ENCODE measurements at places on chromosomes 6 and 20.

GRCh38 chr6:149782337-149782736 is 32.8 kb downstream of the PCMT1 start:
- DNase-seq = no peak

DNA sequence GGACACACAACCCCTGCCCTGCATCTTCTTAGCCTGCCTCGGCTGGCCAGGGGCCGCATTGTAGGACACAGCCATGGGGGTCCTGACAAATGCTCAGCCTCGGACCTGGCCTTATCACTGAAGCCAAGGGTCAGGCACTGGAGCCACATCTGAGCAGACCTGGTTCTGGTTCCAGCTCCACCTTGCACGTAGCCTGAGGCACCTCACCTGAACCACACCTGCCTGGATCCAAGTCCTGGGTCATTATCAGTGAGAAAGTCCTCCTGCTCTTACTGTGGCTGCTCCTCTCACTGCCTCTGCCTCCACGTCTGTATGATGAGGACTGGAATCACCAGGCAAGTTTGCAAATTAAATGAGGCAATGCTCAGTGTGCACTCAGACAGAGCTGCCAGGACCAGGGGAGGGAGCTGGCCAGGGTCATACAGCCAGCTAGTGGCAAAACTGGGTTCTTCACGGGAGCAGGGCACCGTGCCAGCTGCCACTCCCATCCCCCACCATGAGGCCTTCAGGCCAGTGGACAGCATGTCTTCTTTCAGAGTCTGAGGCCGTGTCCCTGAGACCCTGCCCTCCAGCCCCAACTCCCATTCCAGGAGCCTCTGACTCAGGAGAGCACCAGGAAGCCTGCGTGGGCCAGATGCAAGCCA is 40.2 kb downstream of the MRPL14 start:
- DNase-seq = no peak

- DNase-seq = peak; percentile 29
Observed at GRCh38 chr20:2521369-2522305, 12.9 kb upstream of the ZNF343 start.

DNA sequence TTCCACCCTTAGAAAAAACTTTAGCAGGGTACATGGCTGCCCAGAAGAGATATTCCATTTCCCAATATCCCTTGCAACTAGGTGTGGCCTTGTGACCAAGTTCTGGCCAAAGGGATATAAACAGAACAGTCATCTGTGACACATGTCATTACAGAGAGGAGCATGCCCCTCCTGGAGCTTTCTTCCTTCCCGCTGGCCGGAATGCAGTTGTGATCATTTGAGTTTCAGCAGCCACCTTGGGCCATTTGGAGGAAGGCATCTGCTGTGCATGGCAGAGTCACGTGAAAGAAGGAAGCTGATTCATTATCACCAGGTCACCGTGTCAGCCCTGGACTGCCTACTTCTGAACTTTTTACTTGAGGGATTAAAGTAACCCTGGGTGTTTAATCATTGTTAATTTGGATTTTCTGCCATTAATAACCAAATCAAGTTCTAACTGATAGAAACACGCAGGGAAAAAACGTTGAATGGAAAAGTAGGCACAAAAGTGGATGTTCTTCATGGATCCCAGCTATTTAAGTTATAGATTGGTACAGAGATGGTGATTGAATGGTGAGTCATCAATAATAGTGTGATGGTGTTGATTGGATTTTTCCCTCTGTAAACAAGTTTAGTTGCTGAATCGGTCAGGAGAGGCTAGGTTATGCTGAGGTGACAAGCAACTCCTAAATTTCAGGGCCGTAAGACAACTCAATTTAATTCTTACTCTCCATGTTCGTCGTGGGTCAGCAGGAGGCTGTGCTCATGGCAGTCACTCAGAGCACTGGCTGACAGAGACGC is 80.7 kb upstream of the CCDC167 start:
- DNase-seq = no peak

DNA sequence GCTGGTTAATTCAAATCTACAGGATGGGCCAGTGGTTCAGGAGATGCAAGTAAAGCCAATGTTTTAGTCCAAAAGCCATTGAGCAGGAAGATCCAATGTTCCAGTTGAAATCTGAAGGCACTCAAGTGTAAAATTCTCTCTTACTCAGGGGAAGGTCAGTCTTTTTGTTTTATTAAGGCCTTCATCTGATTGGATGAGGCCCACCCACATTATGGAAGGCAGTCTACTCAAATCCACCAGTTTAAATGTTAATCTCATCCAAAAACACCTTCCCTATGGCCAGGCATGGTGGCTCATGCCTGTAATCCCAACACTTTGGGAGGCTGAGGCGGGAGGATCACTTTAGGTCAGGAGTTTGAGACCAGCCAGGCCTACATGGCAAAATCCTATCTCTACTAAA is 31.3 kb upstream of the BEND6 start:
- no peak for DNase-seq

DNA sequence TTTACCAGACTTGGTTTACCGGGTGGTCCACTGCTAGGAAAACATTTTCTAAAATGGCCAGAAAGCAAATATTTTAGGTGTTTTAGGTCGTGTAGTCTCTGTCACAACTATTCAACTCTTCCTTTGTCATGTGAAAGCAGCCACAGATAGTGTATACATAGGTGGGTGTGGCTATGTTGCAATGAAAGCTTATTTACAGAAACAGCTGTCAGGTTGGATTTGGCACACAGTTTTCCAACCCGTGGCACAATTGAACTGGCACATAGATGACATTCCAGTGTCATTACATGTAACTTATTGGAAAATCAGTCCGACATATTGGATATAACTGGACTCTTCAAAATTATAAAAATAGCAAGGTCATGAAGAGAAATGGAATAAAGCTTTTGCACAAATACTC is 68.9 kb upstream of the KCNQ5 start:
- no peak for DNase-seq

DNA sequence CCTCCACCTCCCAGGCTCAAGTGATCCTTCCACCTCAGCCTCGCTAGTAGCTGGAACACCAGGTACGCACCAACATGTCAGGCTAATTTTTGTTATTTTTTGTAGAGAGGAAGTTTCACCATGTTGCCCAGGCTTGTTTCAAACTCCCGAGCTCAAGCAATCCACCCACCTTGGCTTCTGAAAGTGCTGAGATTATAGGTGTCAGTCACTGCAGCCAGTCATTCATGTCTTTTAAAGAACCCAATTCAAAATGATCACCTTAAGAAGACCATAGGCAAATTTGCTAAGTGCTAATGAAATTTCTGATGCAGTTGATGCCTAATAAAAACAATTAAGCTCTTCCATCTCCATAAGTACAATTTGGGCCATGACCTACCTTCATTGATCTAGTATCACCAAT is 2.6 kb upstream of the VNN2 start:
- no peak for DNase-seq

DNA sequence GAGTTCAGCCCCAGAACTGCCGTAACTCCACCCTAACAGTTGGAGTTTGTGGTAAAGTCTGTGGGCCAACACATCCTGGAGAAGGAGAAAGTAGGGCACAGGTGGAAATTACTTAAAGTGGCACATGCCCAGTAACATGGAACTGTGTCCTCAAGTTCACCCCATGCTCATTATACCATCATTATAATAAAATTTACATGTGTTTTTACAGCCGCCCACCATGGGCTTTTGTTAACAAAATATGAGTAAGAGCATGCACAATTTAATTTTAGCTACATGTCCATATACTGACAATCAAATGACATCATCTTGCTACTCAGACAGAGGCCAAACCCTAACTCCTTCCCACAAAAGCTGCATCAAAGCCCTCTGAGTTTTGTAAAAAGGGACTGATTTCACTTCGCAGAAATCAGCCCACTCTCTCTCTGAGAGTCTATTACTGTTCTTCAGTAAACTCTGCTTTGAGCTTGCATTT is 17.3 kb upstream of the ELOVL4 start:
- DNase-seq = no peak

- DNase-seq = no peak
Observed at GRCh38 chr20:37490663-37491350, 30.2 kb upstream of the NNAT start.

DNA sequence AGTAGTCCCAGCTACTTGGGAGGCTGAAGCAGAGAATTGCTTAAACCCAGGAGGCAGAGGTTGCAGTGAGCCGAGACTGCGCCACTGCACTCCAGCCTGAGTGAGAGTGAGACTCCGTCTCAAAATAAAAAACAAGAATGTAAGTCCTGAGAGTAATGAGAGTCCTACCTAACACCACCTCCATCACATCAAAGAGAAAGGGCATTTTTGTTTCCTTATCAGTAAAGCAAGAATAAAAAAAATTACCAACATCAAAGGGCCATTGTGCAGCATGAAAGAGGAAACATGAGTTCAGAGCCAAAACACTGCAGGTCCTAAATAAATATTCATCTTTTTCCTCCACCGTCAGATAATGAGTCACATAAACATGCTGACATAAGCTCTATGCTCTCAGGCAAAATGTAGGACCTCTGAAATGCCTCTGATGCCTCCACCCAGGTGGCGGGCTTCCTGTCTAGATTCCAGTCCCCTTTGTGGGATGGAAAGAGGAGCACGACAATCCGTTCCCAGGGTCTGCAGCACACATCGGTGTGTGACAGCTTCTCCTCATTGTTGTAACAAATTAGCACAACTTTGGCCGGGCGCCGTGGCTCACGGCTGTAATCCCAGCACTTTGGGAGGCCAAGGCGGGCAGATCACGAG is 7.2 kb downstream of the ATP9A start:
- DNase-seq = no peak

DNA sequence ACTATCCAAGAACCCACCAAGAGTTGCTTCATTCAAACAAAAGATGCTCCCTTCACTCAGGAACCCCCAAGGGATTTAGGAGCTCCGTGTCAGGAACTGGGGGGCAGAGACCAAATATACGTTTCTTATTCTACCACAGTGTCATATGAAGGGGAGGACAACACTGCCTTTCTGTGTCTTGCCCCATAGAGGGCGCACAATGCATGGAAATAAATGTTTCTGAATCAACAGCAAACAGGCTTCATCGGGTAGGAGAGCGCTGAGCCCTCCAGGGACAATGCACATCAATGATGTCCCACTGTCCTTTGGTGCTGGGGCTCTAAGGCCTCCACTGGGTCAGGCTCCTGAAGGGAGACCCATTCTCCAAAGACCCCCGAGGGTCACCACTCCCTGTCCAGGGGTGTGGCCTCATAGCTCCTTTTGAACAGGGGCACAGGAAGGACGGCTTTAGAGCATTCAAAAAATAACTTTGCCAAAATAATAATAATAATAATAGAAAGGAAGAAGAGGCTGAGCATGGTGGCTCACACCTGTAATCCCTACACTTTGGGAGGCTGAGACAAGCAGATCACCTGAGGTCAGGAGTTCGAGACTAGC is 31.1 kb downstream of the PLG start:
- DNase-seq = no peak

GRCh38 chr20:43974695-43975094 is 60.0 kb downstream of the TOX2 start:
- DNase-seq = no peak

GRCh38 chr6:56032715-56033260 is 157.4 kb upstream of the BMP5 start:
- DNase-seq = no peak

GRCh38 chr6:41306187-41306854 is 19.8 kb upstream of the TREM1 start:
- no peak for DNase-seq

DNA sequence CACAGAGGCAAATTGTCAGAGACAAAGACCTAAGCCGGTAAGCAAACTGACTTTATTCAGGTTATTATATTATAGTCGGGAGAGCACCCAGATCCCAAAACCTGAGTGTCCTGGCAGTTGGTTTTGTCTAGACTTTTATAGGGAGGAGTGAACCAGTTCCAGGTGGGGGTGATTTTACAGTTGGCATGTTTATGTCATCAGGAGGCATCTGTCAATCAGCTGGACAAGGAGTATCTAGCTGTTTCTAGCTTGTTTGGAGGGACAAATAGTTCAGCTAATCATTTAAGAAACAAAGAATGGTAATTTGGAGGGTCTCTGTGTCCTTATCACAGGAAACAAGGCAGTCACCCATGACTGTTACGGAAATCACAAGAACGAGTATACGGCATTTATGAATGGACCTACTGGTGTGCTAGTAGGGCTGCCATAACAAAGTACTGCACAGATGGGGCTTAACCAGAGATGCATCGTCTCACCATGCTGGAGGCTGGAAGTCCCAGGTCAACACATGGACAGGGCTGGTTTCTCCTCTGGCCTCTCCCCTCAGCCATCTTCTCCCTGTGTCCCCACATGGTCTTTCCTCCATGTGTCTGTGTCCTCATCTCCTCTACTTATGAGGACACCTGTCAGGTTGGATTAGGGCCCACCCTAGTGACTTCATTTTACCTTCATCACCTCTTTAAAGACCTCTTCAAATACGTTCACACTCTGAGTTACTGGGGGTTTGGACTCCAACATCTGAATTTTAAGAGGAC is 122.7 kb downstream of the LY86 start:
- DNase-seq = no peak

- no peak for DNase-seq
Observed at GRCh38 chr6:43275801-43276576, 22.1 kb upstream of the SLC22A7 start.

DNA sequence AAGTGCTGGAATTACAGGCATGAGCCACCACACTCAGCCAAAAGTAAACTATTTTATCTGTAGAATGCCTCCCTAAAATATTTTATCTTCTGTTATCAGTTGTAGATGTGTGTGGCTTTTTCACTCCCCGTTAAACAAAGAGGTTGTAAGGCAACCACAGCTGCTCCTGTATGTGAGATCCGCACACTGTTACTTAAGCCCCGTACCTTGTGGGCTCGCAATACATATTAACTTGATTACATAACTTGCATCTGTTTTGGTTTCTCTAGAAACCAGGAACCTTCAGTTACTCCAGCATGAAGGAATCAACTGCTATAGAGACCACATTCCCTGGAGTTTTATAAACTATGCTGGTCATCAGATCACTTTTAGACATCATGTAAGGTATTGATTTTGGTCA is 420.1 kb upstream of the SLC35B3 start:
- DNase-seq = no peak

DNA sequence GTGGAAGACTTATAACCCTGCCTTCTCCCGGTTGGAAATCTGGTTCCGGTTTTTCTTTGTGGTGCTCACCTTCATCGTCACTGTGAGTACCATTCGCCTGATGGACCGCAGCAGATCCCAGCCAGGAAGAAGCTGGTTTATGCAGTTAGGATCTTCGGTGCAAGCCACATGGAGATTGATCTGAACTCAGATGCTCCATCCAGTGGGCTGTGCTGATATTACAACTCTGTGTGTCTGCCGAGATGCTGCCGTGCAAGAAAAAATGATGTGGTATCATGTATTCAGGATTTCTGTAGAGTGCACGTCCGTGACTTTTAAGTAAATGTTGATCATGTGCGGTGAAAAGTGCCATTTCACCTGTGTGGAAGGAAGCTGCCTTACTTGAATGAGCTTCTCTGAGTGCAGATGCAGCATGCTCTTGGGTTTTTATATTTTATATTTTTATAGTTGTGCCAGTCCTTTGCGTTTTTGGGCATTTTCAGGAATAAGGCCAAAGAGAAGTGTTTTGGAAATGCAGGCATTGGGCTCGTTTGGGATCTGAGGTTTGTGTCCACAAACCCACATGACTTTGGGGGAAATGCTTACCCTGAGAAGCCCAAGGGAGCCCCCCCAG is 39.2 kb downstream of the DYNLT1 start:
- DNase-seq = peak; percentile 38

DNA sequence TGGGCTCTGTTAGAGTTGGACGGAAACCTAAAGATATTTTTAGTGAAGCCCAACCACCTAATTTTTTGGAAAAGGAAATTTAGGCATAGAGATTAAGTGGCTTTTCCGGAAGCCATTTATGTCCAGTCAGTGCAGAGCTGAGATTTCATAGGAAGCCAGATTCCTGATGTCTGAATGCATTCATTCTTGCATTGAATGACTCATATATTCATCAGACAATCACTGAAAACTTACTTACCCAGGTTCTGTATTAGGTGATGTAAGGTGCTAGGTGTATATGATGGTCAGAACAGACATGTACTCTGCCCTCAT is 4.1 kb downstream of the SH3BGRL2 start:
- DNase-seq = no peak
